KBM-7 (cell line): ENCODE measurements at places on chromosomes 2 and 18.
A peak's percentile ranks its signal among the peaks of the same experiment; 100 is the strongest.

- DNase-seq, result no peak
These were observed 1246.3 kb upstream of the PIK3C3 start for GRCh38 chr18:40708726-40709125.

GRCh38 chr2:30561349-30561748 is 114.3 kb downstream of the LCLAT1 start:
- no peak for DNase-seq

DNA sequence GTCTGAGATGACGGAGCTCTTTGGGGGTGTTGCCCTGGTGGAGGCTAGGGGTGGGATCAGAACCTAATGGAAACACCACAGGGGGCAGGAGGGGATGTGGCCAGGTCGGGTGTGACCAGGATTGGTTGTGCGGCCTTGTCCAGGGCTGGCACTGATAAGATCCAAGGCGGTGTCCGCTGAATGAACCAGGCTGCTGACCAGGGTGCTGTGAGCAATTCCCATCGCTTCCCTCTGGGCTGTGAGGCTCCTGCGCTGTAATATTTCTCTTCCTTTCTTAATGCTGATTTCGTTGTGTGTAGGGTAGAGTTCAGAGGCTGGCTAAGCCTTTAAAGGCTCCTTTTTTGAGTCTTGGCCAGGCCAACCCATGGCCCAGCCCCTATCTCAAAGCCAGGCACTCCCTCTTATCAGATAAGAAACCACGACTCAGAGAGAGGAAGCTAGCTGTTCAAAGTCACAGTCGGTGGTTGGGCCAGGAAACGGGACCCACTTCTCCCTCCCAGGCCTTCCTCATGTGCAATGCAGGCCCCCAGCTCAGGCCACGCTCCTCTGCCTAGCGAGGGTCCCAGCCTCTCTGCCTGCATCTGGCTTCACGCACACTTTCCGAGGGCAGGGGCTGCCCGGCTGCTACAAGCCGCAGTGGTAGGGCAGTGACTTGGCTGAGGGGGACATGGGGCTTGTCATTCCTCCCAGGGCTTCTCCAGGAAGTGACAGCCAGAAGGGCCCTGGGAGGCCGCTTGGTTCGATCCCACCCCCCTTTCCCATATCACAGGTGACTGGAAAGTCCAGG is 26.0 kb upstream of the FOSL2 start:
- DNase-seq, result peak; percentile 97

DNA sequence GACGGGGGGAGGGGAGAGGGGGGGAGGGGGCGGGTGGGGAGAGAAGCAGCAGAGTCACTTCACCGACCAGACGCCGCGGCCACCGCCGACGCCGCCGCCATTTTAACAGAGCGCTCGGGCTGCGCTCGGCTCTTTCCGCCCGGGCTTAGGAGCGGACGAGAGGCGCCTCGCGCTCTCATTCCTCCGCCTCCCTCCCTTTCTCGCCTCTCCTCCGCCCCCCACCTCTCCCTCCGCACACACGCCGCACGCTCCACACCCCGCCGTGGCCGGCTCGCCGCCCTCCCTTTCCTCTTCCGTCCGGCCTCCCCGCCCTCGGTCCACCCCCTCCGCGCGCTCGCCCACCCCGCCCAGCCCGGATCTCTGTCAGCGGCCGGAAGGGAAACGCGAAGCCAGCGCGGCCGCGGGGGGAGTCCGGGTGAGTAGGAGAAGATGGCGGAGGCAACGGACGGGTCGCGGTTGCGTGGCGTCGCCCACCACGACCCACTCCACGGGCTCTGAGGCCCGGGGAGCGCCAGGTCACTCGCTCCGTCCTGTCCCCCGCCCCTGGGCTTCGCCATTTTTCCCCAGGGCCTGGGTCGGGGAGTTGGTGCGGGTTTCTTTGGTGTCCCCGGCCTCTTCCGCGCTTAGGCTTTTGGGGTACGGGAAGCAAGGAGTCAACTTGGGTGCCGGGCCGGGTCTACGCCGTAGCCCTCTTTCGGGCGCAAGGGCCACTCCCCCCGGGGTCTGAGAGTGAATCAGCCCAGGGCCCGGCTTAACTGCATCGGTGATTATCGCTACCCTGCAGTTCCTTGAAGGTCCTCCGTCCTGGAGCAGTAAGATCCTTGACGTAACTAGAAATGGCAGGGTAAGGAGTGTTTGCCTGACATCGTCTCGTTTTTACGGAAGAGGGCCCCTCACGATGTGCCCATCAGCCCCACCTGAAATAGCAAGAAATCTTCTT is at the start of gene USP34:
TSS of gene USP34 (minus strand) at position 123 of the 940 bp plus-strand sequence. CDS start 395 bp downstream, outside the sequence.
- peak; percentile 94 for DNase-seq
